ENCODE measurements at places on chromosomes 7 and 10.

DNA sequence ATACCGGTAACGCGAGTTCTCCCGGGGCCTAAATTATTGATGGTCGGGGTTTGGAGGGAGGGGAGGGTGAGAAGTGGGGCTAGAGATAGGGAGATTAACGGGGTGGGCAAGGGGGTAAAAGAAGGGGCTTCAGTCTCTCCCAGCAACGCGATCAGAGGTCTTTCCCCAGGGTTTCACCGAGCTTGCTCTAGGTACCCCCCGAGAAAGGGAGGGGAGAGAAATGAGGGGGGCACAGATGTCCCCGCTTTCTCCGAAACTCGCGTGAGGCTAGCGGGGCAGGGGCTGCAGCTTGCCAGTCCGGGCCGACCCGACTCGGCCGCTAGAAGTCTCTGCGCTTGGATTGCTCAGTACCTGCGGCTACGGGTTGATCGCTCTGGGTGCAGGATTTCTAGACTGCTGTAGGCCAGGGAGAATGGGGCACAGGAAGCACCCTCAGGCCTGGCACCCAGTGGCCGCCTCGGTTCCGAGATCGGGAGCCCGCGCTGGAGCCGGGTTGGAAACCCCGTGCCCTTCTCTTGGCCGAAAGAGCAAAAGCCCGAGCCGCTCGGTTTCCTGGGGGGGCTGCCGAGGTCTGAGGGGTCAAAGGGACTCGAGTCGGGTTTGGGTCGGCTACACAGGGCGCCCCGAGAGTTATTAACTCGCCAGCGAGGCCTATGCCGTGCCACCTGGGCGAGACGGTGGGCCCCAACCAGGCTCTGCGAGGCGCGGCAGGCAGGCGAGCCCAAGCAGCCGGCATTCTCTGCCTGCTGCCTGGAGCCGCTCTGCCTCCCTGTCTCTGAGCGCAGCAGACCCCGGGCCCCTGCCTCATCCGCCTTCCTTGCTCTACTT, 3.1 kb downstream of the PAX2 start:
- no peak for DNase-seq

DNA sequence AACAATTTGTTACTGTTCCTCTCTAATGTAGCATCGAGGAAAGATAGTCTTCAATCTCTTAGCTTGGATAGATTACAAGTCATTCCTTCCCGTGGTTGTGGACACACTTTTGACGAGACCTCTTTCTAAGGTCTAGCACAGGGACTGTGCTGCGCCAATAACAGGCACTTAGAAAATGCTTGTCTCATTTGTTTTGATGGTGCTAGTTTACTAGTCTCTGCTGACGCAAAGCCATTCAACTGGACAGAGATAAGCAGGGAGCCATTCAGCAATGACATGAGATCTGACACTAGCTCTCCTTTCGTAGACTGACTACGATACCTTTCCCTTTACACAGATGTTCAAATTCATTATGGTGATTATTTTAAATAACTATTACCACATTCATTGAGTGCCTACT, 6.4 kb upstream of the JAZF1 start:
- DNase-seq = no peak

- no peak for DNase-seq
Observed at GRCh38 chr7:19024261-19024660, 93.2 kb downstream of the TWIST1 start.

- no peak for DNase-seq
Observed at GRCh38 chr10:95350830-95351228, 60.0 kb upstream of the PDLIM1 start.

- DNase-seq = no peak
Observed at GRCh38 chr7:104861729-104862390, 152.1 kb upstream of the KMT2E start.

GRCh38 chr7:149565096-149565382, 67.4 kb upstream of the ZNF746 start:
- DNase-seq = no peak

- no peak for DNase-seq
Observed at GRCh38 chr10:66941491-66941890, 15.7 kb downstream of the LRRTM3 start.
